ENCODE measurements at places on chromosomes 16 and 17. TPM values are rescaled to one million over a fixed set of nuclear protein-coding genes. Genes with fewer than 3 reads are reported as not detected.

The PRSS8 gene
- polyA plus RNA-seq = 0.09 TPM

DNA sequence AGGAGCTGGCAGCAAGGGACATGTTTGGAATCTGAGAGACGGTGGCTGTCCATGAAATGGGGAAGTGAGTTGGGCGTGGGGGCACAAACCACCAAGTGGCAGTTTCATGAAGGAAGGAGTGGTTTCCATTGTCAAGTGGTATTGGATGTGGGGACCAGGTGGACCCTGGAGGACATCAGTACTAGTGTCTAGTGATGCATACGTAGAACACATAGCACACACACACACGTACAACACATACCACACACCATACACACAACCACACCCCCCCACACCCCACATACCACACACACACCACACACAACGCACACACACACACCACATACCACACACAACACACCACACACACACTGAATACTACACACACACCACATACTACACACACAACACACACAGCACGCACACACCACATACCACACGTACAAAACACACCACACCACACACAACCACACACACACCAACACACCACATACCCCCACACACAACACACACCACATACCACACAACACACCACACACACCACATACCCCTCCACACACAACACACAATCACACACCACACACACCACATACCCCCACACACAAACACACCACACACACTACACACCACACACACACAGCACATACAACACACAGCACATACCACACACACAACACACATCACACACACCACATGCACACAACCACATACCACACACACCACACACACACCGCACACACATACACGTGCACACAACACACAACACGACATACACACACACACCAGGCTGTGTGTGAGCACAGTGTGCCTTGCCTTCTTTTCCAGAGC is 41.1 kb upstream of the GSE1 start:
- DNase-seq = no peak

GRCh38 chr17:82948081-82948511 is 108.3 kb upstream of the ZNF750 start:
- no peak for DNase-seq

GRCh38 chr16:53755026-53755910 is 51.3 kb downstream of the FTO start:
- DNase-seq = no peak

- DNase-seq = no peak
Measured at GRCh38 chr16:23802776-23803175, 33.0 kb upstream of the PRKCB start.
